ENCODE measurements at places on chromosomes 1 and 21.

DNA sequence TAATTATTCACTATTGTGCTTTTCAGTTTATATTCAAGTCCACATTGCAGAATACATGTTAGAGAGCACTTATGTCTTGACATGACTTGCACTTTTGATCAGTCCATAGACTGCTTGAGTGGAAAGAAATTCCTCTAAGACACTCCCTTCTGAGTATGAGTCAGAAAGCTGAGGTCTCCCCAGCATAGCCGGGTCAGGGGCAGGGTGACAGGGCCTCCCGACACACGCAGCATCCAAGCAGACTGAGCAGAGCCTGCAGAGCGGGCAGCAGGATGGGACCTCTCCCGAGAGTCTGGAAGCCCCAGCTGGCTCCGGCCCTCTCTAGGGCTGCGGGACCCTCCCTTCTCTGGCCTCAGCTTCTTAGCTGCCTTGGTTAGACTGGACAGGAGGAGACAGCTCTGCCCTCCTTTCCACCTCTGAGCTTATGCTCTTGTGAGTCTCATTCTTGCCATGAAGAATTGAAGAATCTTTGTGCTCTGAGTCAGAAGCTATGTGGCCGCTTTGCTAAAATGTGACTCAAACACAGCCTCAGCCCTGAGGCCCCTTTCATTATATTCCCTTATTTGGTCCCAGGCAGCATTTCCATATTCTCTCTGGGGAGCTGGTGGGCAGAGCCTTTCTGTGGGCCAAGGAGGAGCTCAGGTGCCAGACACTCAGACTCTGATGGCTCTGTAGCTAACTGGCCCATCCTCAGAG, 11.2 kb upstream of the CAPN2 start:
- DNase-seq: no peak

DNA sequence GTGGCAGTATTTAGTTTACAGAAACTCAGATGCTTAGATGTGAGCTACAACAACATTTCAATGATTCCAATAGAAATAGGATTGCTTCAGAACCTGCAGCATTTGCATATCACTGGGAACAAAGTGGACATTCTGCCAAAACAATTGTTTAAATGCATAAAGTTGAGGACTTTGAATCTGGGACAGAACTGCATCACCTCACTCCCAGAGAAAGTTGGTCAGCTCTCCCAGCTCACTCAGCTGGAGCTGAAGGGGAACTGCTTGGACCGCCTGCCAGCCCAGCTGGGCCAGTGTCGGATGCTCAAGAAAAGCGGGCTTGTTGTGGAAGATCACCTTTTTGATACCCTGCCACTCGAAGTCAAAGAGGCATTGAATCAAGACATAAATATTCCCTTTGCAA, 59.7 kb upstream of the ZNF326 start:
- DNase-seq: no peak

DNA sequence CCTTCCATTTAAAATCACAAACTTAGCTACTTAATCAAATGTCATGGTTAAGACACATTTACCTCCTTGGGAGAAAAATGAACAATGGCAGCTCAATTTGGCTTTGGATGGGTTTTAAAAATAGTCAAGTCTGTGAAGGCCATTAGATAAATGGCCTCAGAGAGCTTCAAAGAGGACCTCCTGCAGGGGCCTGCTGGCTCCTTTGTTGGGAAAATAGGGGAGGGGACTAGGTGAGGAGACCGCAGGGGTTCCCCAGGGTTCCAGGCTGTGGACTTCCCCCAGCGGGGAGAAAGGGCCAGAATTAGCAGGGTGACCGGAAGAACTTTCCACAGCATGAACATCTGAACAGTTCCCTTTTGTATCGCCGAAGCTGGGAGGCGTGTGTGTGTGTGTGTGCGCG, 3.4 kb upstream of the AJAP1 start:
- no peak for DNase-seq

DNA sequence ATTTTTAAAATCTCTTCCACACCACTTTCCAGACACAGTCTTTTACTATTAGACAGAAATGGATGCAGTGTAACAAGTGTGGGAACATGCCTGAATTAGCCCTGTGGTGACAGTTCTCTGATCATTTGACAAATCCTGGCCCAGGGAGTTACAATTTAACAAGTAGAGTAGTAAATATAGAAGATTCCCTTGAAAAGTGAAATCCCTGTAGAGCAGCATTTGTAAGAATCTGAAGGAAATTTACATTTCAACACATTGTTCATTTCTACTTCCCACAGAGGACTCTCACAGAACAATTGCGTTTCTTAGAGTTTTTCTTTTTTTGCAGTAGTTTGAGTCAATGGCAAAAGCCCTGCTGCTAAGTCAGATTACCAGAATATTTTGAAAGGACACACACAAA, 458.3 kb upstream of the BRINP3 start:
- no peak for DNase-seq

DNA sequence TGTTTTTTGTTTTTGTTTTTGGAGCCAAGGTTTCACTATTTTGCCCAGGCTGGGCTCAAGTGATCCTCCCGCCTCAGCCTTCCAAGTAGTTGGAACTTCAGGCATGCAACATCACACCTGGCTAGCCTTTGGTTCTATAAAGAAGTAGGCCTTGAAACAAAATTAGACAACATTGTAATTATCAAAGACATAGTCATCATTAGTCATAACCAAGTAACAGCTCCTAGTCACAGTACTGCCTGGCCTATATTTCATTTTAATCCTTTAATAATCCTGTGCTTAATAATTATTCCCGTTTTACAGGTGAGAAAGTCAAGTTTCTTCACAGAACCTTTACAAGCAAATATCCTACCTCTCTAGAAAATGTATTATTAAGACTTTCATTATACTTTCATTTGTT, 52.3 kb upstream of the TBX15 start:
- no peak for DNase-seq

DNA sequence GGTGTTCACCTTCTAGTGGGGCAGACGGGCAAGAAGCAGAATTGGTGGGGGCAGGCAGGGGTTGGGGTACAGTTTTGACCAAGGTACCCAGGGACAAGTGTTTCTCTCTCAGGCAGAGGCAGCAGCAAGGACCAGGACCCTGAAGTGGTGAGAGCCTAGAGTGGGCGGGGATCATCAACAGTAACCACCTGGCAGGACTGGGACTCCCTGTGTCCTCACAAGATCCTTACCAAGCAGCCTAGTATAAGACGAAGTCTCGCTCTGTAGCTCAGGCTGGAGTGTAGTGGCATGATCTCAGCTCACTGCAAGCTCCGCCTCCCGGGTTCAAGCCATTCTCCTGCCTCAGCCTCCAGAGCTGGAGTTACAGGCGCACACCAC, 3.2 kb upstream of the NADK start:
- no peak for DNase-seq

DNA sequence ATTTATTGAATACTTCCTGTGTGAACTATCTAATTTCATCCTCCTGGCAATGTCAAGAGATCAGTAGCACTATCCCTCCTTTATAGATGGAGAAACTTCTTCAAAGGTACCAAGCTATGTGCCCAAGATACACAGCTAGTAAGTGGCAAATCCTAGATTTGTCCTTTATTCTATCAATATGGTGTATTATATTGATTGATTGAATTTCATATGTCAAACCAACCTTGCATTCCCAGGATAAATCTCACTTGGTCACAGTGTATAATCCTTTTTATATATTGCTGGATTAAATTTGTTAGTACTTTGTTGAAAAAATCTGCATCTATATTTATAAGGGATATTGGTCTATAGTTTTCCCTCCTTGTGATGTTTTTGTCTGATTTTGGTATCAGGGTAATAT, 48.8 kb upstream of the TMEM51 start:
- DNase-seq: no peak

DNA sequence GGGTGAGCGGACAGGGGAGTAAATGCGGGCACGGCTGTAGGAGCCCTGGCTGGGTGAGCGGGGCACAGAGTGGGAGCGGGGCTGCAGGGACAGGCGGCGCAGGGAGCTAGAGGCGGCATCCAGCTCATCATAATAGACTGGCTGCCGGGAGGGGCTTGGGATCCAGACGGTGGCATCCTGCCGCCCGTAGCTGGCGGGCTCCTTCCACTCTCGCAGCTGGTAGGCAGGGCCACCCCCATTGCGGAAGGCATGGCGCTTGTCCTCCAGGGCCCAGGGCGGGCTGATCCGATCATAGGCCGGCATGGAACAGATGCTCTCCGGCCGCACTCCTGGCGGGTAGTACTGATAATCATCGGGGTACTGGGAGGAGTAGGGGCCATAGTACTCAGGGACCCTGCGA, 43.7 kb upstream of the GOLT1A start:
- no peak for DNase-seq

DNA sequence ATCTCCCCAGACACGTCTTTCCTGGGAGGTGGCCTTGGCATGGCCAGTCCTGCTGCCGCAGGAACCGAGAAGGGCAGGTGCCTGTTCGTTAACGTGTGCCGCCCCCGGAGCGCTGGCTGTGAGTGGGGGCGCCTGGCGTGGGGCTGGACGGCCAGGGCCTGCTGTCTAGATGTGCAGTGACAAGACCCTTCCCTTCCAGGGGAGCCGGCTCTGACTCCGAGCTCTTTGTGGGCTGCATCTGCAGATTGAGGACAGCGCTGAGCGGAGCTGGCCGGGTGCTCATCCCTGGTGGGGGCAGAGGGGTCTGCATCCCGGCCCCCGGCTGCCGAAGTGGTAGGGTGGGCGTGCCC, 13.0 kb downstream of the COL18A1 start:
- no peak for DNase-seq

- DNase-seq: no peak
Observed at GRCh38 chr21:44767834-44768831, 33.5 kb downstream of the UBE2G2 start.

- no peak for DNase-seq
Observed at GRCh38 chr1:32242341-32242851, 4.6 kb upstream of the FAM167B start.

DNA sequence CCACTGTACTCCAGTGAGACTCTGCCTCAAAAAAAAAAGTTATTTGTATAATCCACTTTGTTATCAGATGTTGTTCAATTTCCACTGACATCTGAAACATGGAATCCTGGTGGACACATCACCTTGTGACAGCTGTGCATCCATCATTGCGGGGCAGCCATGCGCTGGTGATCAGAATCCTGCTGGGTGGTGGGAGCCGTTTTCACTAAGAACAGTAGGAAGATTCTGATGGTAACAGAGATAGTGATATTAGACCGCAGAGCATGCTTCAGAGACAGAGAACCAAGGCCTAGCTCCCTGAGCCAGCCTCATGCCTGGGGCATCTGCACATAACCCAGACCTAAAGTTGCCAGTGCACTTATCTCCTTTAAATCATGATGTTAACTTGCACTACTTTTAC, 3.1 kb upstream of the SPRR3 start:
- no peak for DNase-seq

GRCh38 chr1:162500805-162501204, 3.2 kb downstream of the UHMK1 start:
- DNase-seq: no peak

DNA sequence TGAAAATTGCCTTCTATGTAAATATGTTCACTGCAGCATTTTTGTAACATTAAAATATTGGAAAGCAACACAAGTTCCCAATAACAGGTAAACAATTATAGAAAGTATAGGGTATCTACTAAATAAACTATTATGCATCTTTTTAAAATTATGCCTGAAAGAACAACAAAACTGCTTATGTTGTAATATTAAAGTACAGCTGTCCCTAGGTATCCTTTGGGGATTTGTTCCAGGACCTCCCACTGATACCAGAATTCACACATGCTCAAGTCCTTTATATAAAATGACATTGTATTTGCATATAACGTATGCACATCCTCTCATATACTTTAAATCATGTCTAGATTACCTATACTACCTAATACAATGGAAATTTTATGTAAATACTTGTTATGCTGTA, 121.8 kb upstream of the TNFSF4 start:
- DNase-seq: no peak

DNA sequence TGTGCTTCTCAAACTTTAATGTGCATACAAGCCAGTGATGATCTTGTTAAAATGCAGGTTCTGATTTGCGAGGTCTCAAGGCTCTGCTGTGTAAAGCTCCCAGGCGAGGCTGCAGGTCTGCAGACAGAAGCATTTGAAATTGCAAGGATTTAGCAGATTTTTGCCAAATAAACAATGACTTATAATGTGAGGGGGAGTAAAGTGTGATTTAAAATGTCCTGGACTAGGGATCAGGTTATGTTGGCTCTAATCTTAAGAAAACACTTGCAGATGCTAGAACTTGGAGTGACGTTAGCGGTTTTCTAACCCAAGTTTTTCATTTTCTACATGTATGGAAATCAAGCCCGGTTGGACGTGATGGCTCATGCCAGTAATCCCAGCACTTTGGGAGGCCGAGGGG, 16.2 kb upstream of the ACTN2 start:
- DNase-seq: no peak

GRCh38 chr1:179871940-179872339, 5.7 kb downstream of the TOR1AIP2 start:
- no peak for DNase-seq

GRCh38 chr1:158105352-158106095, 75.2 kb upstream of the CD1D start:
- no peak for DNase-seq

DNA sequence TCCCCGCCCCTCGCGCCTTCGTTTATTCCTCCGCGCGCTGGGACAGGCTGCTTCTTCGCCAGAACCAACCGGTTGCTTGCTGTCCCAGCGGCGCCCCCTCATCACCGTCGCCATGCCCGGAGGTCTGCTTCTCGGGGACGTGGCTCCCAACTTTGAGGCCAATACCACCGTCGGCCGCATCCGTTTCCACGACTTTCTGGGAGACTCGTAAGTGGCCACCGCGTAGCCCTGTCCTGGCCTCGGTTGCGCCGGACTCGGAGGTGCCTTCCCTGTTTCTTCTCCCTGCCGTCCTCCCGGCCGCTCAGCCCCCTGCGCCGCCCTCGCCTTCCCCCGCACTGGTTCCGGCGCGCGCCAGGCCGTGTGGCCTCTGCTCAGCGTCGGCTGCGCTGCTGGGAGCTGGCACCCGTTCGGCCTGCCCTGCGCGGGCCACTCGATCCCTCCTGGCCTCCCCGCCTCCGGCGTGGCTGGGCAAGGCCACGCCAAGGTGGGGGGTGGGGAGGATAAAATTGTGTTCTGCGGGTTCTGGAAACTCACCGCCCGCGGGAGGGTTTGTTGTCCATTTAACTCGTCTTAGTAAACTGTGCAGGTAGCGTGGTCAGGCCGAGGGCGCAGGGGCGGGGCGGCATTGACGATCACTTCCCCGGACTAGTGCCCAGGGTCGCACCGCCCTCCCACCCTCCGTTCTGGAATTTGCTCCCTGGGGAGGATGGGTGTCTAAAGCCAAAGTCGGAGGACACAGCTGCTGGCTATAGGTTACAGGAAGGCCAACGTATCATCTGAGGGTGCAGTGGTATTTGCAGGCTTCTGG, at the start of gene PRDX6:
Gene PRDX6, plus strand, starts transcription at position 50 of the 808 bp plus-strand sequence. Its CDS starts 63 bp downstream, at position 113.
- peak; percentile 66 for DNase-seq

Data from thoracic aorta (tissue), 2 donors.